Choroid plexus epithelial cell (primary cell): ENCODE measurements at places on chromosomes 6 and 20.

DNA sequence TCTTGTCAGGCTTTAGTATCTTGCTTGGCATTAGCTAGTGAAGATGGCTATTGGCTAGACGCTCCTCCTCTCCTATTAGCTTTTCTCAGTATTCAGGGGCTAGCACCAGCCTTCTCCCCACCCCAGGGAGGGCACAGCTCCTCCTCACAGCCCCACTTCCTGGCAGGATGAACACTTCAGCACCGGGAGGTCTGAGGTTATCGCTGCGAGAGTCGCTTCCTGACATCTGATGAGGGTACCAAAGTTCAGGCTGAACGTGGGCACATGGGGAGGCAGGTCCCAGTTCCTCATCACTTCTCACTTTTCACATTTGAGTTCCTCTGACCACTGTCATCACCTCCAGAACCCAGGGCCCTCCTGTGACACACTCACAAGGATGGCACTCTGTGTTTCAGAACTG, 66.6 kb downstream of the LAMA4 start:
- DNase-seq = no peak

DNA sequence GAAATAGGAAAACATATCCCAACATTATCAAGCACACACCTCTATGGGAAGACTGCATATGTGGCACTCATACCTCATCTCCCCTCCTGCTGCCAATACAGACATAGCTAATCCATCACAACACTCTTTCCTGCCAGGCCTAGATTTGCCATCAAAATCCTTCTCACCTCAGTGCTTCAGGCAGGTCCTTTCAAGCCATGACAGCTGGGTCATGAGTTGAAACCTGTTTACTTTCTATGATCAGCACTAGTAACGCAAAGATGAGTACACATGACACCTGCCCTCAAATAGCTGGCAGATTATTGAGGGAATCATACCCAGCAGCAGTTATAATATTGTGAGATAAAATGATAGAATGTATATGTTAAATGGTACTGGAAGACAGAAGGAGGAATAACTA, 183.1 kb downstream of the AIG1 start:
- DNase-seq = no peak

DNA sequence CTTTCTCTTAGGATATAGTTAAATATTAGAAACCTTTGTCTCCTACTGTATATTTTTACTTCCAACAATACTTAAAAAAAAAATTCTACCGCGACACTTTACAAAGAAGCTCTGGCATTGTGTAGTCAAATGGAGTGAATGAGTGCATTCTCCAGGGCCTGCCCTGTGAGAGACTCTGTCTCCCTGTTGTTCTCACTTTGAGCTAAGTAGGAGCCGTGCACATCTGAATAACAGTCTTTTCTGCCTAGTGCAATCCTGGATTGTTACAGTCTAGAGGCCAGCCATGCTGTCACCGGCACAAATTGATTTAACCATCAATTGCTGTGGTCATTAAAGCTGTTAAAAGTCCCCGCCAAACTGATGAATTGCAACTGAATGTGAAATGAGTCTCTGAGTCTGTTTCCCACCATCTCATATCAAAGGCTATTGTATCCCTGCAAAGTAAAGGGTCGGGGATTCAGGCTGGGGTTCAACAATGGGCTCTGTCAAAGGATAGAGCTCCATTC, 156.0 kb downstream of the RFPL4B start:
- peak; percentile 26 for DNase-seq

- DNase-seq = no peak
Observed at GRCh38 chr6:40555092-40555491, 32.1 kb downstream of the LRFN2 start.

- no peak for DNase-seq
Observed at GRCh38 chr20:57459278-57459677, 65.7 kb downstream of the CTCFL start.

DNA sequence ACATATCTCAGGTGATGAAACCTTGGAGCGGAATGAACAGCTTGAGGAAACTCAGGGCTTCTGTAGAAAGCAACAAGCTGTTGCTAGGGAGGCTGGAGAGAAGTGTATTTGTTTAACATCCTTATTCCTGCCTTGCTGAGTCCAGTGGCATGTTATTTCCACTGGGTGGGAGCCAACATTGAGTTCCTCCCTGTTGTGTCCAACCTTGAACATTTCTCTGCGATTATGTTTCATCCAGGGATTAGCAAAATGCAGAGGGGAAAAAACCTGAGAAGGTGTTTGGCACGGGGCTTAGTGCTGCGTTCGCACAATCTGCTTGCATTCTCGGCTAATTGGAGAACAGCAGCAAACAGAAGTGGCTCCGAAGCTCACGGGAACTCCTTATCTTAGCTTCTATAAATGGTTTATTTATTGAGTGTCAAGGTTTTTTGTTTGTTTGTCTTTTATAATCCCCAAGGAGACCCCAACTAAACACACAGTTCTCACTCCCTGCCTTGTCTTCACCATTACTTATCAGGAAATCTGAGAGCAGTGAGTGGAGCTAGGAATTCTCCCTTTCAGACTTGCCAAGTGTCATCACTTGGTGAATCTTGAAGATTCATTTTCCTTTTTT, 412.8 kb downstream of the CDC5L start:
- DNase-seq = peak; percentile 92

- peak; percentile 44 for DNase-seq
Observed at GRCh38 chr6:143368426-143368825, 82.1 kb downstream of the ADAT2 start.

DNA sequence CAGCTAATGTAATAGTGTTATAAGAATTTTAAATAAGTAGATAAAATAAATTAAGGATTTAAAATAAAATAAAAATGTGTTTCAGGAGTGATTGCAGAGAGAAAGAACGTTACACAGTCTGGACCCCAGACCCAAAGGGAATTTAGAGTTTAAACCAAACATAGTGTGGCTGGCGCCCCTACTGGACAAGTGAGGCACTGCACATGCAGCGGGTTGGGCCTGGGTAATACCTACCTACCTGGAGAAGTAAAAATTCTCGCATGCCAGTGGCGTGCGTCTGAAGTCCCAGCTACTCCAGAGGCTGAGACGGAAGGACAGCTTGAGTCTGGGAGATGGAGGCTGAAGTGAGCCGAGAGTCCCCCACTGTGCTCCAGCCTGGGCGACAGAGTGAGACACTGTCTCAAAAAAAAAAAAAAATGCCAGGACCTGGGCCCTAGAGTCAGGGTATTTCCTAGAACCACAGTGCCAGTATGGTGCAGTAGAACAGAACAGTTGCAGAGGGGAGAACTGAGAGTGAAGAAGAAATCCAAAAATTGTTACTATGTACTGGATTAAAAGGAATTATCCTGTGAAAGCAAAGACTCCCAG, 71.4 kb upstream of the TCF21 start:
- DNase-seq = no peak

DNA sequence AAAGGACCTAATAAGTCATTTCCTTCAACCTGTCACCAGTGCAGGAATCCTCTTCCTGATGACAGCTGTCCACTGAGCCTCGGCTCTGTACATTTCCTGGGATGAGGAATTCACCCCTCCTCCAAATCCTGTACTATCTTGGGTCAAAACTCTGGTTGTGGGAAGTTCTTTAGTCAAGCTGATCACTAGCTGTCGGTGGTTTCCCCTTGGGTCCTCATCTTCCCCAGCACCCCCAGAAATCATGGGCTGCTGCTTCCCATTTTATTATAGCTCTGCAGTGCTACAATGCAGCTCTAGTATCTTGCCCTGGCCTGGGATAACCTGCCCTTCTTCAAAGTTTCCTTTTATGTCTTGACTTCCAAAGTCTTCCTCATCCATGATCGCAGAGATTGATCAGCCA, 14.6 kb upstream of the ADA start:
- no peak for DNase-seq

DNA sequence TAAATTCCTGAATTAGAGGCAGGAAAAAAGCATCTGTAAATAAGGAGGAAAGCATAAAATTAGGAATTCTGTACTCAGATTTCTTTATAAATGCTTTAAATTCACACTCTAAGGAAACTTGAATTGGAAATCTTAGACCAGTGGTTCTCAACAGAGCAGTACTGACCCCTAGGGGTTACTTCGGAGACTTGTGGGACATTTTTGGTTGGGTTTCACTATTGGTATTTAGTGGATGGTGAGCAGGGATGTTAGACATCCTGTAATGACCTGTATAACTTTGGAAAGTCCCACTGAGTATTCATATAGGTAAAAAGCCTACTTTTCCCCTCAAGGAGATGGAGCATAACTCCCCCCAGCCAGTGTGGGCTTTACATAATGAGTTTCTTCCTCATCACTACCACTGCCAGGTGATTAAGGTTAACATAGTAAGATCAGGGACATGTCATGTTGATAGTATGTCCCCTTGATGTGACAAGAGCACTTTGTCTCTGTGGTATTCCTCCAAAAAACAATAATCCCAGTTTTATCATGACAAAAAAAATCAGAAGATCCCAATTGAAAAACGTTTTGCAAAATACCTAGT, 31.0 kb downstream of the GLO1 start:
- DNase-seq = peak; percentile 86

DNA sequence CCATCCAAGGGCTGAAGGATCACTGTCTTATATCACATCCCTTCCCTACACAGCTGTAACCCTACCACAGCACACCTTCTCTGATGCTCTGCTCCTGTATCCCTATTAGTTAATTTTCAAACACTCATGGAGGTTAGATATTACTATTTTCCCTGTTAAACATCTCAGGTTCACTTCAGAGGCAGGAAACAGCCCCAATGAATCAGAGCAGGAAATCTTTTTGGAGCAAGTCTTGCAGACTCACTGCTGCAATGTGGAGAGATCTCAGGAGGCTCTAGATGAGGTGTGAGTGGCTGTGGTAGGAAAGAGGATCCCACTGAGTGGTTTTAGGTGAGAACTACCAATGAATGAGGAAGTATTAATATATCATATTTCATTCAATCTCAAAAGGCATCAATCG, 19.7 kb upstream of the HTR1B start:
- DNase-seq = no peak

DNA sequence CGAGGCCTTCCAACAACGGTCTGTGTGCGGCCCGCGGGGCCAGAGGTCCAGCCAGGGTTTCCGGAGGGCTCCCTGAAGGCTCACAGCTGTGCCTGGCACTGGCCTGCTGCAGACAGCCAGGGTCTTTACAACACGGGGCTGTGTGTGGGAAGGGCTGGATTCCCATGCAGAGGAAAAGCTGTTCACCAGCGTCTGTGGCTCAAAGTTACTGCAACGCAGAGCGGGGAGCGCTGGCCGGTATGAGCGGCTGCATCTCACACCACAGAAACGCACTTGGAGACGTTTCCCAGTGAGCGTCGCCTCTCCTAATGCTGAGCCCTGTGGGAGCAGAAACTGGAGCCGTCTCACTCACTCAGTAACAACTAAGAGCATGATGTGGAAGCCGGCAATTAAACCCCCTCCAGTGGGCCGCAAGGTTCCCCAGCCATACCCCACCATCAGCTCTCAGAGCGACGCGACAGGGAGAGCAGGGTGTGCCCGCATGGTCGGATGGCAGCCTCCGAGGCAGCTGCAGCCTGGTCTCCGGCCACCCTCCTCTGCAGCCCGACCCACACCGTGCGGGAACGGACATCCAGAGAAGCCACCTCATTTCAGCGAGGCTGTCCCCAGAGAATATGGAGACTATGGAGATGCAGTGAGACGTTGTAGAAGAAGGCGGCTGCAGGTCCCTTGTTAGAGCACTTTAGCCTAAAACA, 42.6 kb downstream of the DLL1 start:
- DNase-seq = no peak

DNA sequence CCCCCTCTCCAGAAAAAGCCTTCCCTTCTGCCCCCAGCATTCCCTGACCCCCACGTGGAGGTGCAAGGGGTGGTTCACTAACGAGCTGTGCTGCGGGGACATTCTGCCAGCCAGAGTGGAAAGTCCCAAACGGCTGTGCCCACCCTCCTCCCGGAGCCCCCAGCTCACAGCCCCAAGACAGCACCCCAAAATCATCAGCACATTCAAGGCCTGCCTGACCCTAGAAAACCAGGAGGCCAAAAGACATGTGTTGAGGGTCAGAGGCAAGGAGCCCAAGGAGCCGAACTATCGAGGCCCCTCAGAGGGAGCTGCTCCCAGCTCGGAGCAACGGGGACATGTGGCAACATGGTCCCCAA, 197.9 kb downstream of the PREX1 start:
- no peak for DNase-seq

DNA sequence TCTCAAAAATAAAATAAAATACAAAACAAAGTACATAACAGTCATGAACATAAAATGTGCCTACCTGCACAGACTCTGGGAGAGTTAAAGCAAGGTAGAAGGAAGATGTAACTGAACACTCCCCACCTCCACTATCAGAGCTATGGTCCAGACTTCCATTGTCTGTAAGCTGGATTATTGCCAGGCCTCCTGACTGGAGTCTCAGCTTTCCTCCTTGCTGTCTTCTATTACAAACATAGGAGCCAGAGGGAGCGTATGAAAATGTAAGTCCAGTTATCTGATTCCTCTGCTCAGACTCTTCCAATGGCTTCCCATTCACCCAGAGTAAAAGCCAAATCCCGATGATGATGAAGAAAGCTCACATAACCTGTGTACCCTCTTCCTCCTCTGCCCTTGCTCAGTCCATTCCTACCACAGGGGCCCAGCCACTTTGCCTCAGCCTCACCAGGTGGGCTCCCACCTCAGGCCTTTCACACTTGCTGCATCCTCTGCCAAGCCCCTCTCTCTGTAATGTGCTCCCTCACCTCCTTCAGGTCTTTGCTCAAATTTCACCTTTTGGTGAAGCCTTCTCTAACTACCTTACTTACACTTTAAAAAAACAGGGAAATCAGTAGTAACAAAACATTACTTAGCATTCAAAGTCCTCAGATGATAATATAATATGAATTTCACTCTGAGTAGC, 194.1 kb downstream of the RIMS1 start:
- no peak for DNase-seq

DNA sequence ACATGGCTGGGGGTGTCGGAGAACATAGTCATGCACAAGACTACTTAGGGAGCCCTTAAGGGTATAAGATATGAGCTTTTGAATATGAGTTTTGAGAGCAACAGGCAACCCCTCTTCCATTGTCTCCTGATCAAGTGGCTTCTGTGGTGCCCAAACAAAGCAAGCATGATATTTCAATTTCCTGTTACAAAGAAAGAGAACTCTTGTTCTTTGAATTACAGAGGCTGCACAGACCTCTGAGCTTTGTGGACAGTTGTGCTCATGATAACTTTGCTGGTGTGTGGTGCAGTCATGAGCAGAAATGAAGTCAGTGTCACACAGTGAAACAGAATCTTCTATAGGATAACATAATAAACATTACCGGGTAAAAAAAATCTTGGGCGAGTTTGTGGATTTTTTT, 66.8 kb upstream of the THEMIS start:
- no peak for DNase-seq

- DNase-seq = no peak
Observed at GRCh38 chr6:52538901-52539354, 37.9 kb downstream of the TRAM2 start.

GRCh38 chr6:77433888-77434287, 29.4 kb downstream of the HTR1B start:
- DNase-seq = no peak
